Natural killer cell (primary cell): ENCODE measurements at places on chromosomes 5 and 9.

- peak; percentile 33 for DNase-seq
Observed at GRCh38 chr9:34413231-34413852, 36.6 kb upstream of the MYORG start.

DNA sequence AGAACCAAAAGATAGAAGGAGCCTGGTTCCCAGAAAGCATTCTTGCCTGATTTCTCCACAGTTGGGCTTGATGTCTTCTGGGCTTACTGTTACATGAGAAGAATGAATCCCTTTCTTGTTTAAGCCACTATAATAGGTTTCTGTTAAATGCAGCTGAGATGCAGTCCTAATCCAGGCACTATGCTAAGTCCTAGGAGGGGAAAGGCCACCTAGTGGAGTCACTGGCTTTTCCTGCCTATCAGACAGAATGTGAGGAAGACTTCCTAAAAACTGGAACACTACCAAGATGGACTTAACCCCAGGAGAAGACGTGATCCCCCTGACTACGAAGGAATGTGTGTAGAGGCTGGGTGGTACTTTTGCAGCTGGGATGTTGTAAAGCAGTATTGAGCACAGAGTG is 34.3 kb upstream of the FSD1L start:
- no peak for DNase-seq

DNA sequence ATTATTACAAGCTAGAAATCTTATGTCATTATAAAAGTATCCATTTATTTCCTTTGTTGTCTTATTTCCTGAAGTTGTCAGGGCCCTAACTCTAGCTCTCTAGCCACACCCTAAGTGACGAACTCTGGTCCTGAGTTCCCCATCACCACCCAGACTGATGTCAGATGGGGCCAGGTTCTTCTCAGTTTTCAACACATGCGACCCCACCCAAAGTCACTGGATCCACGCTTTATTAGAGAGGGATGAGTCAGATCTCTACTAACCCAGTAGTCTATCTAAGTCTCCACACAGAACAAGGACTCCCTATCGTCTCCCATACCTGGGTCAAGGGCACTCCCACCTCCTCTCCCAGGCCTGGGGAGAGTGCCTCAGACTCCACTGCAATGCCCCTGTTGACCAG is 6.8 kb upstream of the FEM1C start:
- DNase-seq: peak; percentile 9

DNA sequence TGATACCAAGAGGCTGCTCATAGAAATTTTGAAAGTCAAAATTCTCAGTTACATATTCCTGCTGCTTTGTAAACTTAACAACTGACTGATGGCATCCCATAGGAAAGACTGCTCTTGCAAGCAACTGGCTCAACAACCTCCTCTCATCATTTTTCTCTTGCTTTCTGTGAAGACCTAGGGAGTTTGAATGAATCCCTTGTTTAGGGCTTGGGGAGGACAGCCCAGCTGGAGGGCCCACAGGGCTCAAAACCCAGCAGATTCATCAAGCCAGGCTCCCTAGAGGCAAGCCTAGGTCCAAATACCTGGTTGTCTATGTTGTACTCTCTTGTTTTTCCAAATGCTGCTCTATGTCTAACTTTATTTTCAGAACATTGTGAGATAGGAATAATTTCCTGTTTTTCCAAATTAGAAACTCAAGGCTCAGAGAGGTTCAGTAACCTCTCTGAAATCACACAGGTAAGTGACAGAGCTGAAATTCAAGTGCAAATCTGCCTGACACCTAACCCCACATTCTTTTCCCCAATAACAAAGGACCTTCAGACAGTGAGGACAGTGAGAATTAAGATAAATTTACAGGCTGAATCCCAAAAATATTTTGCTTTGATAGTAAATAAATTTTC is 558.9 kb upstream of the KLF4 start:
- no peak for DNase-seq

DNA sequence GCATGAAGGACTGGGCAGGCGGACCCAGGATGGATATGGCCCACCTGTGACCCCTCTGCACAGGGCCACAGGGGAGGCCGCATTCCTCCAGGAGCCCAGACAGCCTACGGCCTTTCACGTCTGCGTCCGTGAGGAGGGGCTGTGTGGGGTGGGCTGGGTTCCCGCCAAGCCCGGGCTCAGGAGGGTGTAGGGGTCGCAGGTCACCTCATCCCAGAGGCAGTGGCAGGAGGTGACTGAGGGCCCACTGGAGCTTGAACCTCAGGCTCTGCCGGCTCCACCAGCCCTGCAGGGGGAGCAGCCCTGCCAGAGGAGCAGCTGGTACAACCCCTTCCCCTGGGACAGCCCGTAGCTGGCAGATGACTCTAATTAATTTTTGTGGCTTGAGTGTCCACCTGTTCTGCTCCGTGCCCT is 40.7 kb upstream of the CACNA1B start:
- no peak for DNase-seq

- no peak for DNase-seq
Observed at GRCh38 chr5:178360222-178360925, 127.8 kb upstream of the PHYKPL start.

GRCh38 chr5:178883815-178884430 is 11.8 kb upstream of the ZFP2 start:
- DNase-seq: no peak

DNA sequence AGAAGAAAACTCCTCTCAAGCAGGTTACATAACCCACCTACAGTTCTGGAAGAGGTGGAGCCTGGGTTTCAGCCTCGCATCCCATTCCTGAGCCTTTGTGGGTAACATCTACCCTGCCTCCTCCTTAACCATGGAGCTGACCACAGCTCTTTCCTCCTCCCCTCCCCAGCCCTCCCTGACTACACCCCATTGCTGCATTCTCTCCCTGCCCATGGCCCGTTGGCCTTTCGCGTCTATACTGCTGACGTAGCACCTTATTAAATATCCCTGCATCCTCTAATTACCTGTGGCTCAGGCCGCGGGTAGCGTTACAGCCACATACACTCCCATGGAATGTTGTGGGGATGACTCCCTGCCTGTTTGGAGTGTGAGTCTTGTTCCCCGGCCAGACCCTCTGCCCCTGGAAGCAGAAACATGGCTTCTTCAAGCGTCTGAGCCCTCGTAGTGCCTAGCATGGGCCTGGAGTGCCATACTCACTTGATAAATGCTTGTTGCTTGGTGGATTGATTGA is 72.8 kb downstream of the WWC1 start:
- no peak for DNase-seq

GRCh38 chr5:1052641-1053390 is 44.2 kb downstream of the NKD2 start:
- DNase-seq: peak; percentile 23

DNA sequence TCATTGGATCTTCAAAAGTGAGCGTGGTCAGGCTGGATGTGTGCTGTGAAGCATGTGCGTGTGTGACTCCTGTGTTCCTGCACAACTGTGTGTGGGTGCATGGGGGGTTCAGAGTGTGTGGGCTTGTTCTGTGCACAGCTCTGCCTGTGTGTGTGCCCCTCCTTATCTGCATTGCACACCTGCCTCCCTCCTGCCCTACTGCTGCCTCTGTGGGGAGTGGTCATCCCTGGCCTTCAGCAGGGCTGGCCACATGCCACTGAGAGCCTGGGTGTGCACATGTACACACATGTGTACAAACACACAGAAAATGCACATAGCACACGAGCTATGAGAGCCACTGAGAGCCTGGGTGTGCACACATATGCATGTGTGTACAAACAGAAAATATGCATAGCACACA is 92.1 kb downstream of the CACNA1B start:
- no peak for DNase-seq

DNA sequence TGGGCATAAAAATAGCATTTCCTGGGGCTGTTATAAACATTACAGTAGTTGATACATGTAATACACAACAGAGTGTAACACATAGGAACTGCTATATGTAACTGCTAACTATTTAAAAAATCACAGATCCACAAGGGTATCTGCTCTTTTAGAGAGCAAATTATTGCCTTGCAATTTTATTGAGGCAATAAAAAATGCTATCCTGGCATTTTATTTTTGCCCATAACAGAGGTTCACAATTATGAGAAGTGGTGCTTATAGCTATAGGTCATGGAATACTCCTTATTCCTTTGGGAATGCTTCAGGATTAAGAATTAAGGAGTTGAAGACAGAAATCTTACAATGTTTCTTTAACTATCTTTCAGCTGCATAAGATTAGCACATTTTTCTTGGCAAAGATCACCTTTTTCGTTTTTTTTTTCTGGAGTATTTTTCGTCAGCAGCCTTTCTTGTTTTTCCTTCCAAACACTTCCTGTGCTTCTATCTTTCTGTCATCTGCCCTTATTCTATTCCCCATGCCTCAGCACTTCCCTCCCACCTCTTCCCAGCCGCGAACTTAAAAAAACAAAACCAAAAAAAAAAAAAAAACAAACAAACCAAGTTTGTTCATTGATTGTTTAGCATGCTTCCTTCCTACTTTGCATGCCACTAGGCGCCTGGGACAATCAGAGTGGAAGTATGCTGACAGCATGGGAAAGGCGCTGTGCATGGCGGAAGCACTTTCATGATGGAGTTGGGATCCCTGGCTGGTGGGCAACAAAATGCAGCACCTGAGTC is 264.2 kb downstream of the MAST4 start:
- DNase-seq: no peak

GRCh38 chr9:20264896-20265295 is 357.4 kb downstream of the MLLT3 start:
- DNase-seq: no peak

DNA sequence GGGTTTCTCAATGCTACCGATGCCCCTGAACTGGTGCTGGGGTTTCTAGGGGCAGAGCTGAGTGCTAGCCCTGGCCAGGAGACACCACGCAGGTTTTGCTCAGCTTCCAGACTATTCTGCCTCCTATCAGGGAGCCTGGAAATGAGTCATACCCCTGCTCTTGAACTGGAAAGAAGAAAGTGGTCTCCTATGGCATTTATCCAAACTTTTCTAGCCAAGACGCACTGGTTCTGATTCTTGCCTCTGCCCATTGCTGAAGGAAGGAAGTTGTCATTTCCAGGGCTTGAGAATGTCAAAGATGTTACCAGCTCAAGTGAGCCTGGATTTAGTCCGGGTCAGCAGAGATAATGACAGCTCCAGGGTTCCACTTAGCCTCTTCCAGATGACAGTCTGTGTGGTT is 561.9 kb downstream of the CDK5RAP2 start:
- no peak for DNase-seq

GRCh38 chr9:136920734-136921231 is 23.8 kb downstream of the FBXW5 start:
- no peak for DNase-seq

GRCh38 chr5:115816226-115817081 is at the start of gene CDO1:
CDO1 (minus strand) TSS chr5:115816659; CDS start chr5:115816397, 262 bp downstream.
- DNase-seq: peak; percentile 32

DNA sequence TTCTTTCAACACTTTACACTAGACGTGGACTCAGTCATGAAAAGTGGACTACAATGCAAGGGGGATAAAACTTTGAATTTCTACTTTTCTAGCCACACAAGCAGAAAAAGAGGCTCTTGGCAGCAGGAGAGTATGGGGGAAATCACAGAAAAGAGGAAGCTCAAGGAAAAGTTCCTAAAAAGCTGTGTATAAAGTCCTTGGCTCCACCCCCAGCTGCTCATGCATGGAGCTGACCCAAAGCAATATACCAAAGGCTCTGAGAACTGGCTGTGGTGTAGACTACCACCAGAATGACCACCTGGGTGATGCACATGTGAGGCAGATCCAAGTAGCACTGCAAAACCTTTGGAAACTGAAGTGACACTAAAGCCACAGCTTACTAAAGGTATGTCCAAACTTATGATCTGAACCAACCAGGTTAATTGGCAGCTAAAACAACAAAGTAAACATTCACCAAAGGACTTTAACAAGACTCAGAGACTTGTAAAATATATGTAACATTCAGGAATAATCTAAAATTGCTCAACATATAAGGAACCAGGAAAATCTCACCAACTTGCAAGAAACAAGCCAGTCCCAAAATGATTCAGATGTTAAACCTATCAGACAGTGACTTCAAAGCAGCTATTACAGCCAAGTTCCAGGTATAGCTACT is 55.5 kb upstream of the RASGRF2 start:
- DNase-seq: no peak

GRCh38 chr9:18665947-18666346 is 192.0 kb downstream of the ADAMTSL1 start:
- DNase-seq: no peak

DNA sequence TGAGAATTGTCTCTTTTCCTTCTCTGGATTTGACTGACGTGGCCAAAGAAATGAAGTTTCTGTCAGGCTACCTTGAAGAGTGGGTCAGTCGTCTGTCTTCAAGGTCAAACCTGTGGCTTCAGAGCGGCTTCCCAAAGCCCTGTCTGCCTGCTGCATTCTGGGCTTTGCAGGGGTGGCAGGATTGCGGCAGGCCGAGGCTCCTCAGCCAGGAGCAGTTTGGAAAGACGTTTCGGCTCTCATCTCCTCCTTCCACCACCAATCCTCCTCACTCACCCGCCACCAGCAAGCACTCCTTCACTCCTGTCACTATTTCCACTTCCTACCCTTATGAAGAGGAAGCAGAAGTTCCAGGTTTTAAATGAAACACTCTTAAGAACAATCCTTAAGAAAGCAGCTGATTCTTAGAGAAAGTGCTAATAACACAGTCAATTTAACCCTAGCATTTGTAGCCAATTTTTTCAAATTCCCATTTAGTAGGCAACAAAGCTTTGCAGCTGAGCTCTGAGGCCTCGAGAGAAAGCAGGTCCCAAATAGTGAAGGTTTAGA is 351.7 kb downstream of the ZNF608 start:
- DNase-seq: no peak

DNA sequence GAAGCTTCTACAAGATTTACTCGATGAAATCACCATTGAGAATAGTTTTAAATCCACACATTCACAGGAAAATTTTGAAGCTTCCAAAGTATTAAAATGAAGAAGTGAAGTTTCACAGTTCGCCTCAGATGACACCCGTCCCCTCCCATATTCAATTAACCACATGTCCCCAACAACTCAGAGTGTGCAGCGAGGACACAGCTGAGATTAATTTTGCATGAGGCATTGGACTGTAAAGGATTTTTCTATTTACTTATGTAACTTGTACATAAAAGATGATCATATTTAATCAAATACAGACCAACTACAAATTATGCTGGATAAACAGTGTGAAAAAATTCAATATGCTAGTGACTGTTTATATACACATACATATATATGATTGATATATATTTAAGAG is 84.7 kb upstream of the OLFM1 start:
- no peak for DNase-seq

DNA sequence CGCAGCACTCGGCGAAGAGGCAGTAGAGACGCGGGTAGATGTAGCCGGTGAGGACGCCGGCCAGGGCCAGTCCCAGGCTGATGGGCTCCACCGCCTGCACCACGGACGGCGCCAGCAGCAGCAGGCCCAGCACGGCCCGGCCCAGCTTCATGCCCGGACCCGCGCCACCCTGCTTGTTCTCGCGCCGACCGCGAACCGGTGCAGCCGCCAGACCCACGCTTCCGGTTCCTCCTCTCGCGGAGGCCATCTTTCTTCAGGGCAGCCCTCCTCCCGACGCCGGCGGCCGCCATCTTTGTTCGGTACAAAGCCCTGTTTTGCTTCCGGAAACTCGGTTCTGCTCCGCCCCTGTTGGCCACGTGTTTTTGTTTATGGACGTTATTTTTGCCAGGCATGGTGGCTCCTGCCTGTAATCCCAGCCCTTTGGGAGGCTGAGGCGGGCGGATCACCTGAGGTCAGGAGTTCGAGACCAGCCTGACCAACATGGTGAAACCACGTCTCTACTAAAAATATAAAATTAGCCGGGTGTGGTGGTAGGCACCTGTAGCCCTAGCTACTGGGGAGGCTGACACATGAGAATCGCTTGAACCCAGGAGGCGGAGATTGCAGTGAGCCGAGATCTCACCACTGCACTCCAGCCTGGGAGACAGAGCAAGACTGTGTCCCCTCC is at the start of gene TOR1A:
Gene TOR1A, minus strand, starts transcription at position 202 of the 667 bp plus-strand sequence. Its CDS starts 51 bp downstream, at position 151.
- DNase-seq: peak; percentile 89

GRCh38 chr9:86352440-86353077 is 1.7 kb downstream of the TUT7 start:
- no peak for DNase-seq

- DNase-seq: no peak
Observed at GRCh38 chr5:159333545-159333925, 3.2 kb upstream of the IL12B start.
